ENCODE measurements at places on chromosomes 3 and 15. TPM values are rescaled to one million over a fixed set of nuclear protein-coding genes. Genes with fewer than 3 reads are reported as not detected.

DNA sequence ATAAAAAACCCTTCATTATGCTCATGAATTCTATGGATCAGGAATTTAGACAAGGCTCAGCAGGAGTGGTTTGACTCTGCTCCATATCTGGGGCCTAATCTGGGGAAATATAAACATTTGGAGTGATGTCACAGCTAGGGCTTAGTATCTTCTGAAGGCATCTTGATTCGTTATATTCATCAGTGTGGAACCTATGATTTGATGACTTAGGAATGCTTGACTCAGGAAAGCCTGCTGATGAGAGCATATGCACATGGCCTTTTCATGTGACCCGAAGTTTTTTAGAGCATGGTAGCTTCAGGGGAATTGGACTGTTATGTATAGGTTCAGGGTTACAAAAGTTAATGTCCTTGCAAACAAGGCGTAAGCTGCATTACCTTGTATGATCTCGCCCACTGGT lies 184.9 kb upstream of the LRRC3B start:
- no peak for DNase-seq

GRCh38 chr3:169458752-169459151 lies 204.8 kb downstream of the MECOM start:
- DNase-seq, result no peak

DNA sequence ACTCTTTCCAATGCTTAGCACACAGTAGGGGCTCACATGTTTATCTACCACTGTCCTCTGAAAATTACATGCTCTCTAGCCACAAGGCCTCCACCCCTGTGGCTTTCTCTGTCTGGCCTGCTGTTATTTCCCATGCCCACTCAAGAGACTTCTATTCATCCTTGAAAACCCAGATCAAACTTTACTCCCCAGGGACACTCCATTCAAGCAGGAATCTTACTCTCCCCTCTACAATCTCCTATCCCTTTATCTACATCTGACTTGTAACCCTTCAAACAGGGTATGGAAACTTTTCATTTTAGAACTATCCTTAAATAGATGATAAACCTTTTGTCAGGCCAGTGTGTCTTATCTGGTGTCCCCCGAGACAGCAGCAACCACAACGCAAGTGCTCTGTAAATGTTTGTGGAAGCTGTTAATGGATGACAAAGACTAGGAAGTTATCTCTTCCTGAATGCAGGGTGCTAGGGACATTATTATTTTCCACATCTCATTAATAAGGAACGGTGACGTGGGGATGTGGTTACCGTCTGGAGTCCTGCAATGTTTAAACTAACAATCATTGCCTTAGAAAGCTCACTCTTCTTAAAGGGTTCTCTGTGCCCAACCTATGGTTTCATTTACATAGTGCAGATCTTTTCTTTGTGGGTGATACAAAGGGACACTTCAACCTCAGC lies 322.3 kb downstream of the ARRDC4 start:
- no peak for DNase-seq

- DNase-seq, result no peak
Observed at GRCh38 chr15:81863162-81863561, 182.7 kb downstream of the MEX3B start.

DNA sequence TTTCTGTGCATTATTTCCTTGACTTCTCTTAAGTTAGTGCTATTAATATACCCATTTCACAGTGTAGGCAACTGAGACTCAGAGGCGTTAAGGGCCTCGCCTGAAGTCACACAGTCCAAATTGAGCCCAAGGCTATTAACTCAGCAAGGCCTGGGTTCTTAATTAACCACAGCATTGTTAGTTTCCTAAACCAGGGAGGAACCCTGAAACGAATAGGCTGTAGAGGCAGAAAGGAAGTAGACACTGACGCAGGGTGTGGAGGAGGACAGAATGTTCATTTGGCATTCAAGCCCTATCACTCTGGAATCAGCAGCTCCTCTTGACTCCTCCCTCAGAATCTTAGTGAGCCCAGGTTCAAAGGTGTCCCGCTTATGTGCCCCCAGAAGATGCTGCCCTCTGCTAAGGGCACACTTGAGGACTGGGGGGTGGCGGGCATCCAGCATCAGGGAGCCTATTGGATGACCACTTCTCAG lies 13.9 kb downstream of the ARHGEF3 start:
- no peak for DNase-seq

- DNase-seq, result peak; percentile 55
Observed at GRCh38 chr15:81000144-81000623, 539 bp upstream of the TLNRD1 start.

DNA sequence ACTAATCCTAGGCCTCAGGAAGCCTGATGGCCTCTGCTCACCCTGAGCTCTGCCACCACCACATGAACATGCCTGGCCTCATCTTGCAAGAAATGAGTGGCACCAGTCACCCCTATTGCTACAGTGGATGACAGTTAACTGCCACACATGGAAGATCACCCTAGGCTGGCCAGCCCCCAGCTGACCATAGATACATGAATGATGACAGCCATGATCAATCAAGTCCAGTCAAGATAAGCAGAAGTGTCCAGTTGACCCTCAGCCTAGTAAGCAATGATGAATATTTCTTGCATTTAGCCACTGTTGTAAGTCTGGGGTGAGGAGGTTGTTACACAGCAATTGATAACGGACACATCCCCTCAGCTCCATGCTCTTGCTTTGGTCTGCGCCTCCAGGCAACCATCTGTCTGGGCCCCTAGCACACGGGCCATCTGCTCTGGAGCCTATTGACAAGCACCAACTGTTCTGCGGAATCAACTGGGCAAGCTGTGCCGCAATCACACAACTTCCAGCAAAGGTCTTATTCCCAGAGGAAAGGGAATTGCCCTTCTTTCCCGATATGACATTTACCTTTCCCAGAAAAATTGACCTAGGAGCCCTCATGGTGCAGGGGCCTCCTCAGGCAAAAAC lies 2.2 kb upstream of the LYZL4 start:
- no peak for DNase-seq

GRCh38 chr3:60919296-60919695 lies 332.0 kb downstream of the FHIT start:
- DNase-seq, result no peak

GRCh38 chr3:58237941-58238681 lies 519 bp downstream of the ABHD6 start:
- no peak for DNase-seq

DNA sequence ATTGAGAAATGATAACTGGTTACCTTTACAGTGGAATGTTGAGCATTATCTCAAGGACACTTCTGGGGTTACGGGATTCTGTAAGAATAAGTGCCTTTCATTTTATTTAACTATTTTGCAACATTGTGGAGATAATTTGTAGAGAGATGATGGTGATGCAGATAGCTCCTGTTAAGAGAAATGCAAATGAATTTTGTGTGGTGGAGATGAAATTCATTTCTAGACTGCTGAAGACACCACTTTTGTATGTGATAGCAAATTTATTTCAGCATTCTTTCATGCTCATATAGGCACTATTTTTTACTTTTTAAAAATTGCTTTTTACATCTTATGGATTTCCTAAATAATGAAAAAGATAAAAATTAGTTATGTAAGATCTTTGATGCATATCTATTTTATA lies 463.3 kb upstream of the CBLB start:
- DNase-seq, result no peak

- DNase-seq, result no peak
Observed at GRCh38 chr3:81716870-81717509, 44.5 kb downstream of the GBE1 start.

GRCh38 chr3:12960497-12960896 lies 112.7 kb downstream of the IQSEC1 start:
- no peak for DNase-seq

DNA sequence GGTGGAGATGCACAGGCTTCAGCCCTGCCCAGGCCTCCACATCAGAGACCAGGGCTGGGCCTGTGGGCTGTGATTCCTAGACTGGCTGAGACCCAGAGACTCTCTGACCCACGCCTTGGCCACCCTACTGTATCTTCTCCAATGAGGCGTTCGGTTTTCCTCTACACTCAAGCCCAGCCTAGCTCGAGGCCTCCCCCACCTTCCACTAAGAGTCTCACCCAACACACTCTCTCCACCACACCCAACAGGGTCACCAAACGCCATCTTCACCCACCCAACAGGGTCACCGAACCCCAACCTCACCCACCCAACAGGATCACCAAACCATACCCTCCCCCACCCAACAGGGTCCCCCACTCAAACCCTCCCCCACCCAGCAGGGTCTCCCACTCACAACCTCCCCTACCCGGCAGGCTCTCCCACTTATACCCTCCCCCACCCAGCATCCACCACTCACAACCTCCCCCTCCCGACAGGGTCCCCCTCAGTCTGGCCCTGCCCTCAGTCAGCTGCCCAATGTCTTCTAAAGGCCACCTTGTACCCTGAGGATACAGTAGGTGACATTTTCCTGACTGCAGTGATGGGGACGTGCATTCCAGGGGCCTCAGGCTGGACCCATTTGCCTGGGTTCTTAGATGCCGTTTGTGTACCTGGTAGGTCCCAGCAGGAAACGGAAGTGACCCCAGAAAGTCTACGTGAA lies 20.4 kb downstream of the CFAP100 start:
- no peak for DNase-seq

GRCh38 chr3:141853629-141854168 lies 22.7 kb upstream of the ATP1B3 start:
- no peak for DNase-seq

DNA sequence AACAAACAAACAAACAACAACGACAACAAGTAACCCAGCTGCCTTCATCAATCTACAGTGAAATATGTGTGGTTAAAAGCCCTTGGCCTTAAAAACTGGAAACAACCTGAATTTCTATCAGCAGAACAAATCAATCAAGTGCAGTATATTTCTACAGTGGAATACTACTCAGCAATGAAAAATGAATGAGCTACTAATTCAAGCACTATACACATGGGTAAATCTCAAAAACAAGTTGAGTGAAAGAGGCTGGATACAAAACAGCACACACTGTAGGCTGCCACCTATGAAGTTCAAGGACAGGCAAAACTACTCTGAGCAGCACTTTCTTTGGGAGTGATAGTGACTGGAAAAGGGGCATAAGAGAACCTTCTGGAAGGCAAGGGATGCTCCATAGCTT lies 395.5 kb upstream of the PROK2 start:
- no peak for DNase-seq

GRCh38 chr3:6781092-6781491 lies 79.8 kb upstream of the GRM7 start:
- DNase-seq, result no peak

DNA sequence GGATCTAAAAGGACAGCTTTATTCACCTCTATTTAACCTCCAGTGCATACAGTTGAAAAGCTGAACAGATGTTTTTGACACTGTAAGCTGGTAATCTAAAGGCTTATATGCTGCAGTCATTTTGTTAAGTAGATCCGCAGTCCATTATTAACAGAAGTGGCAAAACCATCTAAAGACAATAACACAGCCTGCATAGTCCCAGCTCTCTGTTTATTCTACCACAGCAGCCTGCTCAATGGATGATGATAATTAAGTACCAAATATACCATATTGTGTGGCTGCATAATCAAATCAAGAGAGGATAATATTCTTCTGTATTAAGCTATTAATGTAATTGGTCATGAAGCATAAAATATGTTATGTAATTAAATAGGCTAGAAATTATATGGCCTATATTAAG lies 207.1 kb downstream of the MEIS2 start:
- no peak for DNase-seq

DNA sequence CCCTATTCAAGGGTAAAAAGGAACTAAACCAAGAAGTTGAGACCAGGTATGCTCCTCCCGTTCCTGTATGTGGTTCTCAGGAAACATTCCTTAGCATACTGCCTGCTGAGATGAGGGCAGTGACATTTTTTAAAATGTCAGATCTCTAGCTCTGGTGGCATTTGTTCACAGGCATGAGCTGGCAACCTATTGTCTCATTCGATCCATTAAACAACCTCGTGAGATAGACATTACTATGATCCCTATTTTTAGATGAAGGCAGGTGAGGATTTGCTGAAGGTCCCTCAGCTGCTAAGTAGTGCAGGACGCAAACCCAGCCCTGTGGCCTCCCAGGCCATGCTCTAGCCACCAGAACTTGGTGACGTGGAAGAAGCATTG lies 74.9 kb downstream of the SIDT1 start:
- no peak for DNase-seq

DNA sequence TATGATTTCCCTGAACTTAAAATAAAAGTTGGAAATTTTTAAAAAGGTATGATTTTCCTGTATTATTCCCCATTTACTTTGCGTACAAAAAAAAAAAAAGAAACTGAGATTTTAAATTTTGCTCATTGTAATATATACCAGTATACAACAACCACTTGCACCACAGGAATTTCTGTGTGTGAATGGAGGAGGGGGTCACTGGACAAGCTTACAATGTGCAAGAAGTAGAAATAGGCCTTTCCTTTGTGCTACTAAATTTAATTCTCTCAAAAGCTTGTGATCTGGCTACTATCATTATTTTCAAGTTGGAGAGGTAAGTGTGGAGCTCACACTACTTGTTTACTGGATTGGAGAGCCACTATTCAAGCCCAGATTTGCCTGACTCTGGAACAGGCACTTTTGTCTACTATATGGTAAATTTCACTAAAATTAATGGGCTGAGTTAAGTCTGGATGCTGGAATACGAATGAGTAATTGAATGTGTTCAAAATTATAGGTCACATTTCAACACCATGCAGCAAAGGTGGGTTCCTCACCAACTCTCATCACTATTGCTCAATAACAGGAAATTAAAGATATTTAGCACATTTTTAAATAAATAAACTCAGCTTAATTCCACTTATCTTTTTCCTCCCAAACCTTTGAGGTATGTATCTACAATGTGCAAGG lies 148.0 kb upstream of the MBNL1 start:
- no peak for DNase-seq

DNA sequence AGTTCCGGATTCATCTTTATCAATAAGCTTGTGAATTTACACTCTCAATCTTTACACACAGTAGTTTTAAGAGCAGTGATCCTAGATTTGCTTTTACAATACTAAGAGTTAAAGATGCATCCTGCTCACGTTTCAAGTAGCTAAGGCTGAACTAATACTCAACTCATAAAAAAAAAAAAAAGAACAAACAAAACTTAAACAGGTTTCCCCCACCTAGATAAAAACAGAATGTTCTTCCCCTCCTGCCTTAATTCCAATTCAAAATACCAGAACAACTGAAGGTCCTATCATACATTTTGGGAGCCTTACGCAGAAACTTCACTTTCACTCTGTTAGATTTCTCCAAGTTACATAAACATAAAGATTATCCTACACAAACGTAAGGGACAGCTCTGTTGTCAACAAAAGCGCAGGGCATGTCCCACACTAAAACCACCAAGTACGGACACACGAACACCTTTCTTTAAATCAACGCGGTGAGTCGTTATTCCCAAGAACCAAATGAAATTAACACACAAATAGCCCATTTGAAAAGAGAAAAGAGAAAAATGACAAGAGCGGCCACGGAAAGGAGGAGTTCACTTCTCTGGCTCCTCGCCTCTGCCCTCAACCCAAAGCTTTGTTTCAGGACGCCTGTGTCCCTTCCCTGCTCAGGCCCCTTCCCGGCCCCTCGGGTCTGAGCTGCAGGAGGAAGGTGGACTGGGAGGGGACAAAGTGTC lies 941 bp downstream of the CBLB start:
- DNase-seq, result no peak

GRCh38 chr3:43213631-43214030 lies 72.7 kb upstream of the SNRK start:
- no peak for DNase-seq

The GOLGA8Q gene
- 4.7 TPM for total RNA-seq

The KCNMB3 gene
- total RNA-seq, result 2.0 TPM

The ZNF502 gene
- total RNA-seq, result 6.8 TPM

The CFAP100 gene
- not detected for total RNA-seq

The THAP10 gene
- total RNA-seq, result 2.1 TPM

The ADAMTS17 gene
- 17.0 TPM for total RNA-seq

The P2RY14 gene
- total RNA-seq, result 3.3 TPM

The MORC1 gene
- not detected for total RNA-seq

The NR2E3 gene
- 0.79 TPM for total RNA-seq

The ITGA11 gene
- total RNA-seq, result 5.7 TPM

The CCDC54 gene
- not detected for total RNA-seq

The SLC28A1 gene
- total RNA-seq, result not detected

The UACA gene
- total RNA-seq, result 105 TPM
